Fibroblast of the aortic adventitia (primary cell): ENCODE measurements at places on chromosomes 6 and 20. TPM values are rescaled to one million over a fixed set of nuclear protein-coding genes. Genes with fewer than 3 reads are reported as not detected.
A peak's percentile ranks its signal among the peaks of the same experiment; 100 is the strongest.

DNA sequence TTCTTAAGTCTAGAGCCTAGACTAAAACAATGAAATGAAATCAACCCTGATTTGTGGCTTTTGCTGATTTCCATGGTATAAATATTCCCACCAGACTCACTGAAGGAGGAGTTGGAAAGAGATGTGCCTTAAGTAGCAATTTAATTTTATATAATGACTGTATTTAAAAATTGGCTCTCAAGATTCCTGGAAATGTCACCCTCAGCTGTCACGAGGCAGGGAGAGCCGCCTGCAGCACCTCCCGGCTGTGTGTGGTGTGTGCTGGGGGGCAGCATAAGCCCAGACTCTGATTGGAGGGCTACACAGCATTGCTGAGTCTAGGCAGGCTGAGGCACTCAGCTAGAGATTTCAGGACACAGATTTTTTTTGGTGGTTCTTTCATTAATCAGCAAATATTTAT is 40.6 kb upstream of the TMEM181 start:
- DNase-seq = no peak

The MYB gene
- total RNA-seq = 0.54 and 1.6 TPM in 2 replicates

- peak; percentile 91 for DNase-seq
Measured at GRCh38 chr20:50744143-50744792, 12.9 kb downstream of the PARD6B start.

DNA sequence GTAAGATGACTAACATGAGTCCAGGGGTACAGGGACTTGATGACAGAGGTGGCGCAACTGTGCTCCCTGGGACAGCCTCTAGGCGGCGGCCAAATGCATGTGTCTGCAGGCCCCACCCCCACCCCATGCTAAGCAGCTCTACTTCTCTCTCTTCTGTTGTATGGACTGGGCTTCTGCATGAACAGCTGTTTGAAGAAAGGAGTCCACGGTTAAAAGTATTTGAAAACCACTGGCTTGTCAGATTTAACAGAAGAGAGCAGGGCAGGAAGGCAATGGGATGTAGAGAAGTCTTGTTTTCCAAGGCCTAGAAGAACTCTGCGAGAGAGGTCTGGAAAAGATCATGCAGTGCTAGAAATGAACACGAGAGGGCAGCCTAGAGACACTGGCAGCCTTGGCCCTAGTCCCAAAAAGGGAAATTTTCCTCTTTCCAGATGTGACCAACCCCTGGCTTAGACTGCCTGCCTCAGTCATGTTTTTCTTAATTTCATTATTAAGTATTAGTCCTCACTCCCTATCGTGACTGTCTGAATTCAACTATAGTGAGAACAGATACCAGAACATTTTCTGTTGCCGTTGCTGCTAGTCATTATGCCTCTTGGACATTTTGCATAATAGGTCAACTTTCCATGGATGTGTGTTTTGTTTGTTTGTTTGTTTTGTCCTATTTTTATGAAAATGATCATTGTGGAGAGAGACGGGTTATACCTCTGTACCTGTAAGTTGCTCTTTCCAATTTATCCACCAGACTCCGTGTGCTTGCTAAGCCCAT is 265.0 kb downstream of the ADGRG6 start:
- peak; percentile 70 for DNase-seq

The GDAP1L1 gene
- 0.18 and 0.90 TPM in 2 replicates for total RNA-seq

The LRRN4 gene
- 0.09 TPM in 1 of 2 replicates, not detected in the other for total RNA-seq

The ADAM33 gene
- 68.6 and 145 TPM in 2 replicates for total RNA-seq

GRCh38 chr20:17822039-17822438 is 122.3 kb downstream of the BANF2 start:
- DNase-seq = peak; percentile 89

- peak; percentile 100 for DNase-seq
Measured at GRCh38 chr6:89035252-89036101, 45.1 kb upstream of the PNRC1 start.

The GPLD1 gene
- total RNA-seq = 0.27 and 0.41 TPM in 2 replicates

DNA sequence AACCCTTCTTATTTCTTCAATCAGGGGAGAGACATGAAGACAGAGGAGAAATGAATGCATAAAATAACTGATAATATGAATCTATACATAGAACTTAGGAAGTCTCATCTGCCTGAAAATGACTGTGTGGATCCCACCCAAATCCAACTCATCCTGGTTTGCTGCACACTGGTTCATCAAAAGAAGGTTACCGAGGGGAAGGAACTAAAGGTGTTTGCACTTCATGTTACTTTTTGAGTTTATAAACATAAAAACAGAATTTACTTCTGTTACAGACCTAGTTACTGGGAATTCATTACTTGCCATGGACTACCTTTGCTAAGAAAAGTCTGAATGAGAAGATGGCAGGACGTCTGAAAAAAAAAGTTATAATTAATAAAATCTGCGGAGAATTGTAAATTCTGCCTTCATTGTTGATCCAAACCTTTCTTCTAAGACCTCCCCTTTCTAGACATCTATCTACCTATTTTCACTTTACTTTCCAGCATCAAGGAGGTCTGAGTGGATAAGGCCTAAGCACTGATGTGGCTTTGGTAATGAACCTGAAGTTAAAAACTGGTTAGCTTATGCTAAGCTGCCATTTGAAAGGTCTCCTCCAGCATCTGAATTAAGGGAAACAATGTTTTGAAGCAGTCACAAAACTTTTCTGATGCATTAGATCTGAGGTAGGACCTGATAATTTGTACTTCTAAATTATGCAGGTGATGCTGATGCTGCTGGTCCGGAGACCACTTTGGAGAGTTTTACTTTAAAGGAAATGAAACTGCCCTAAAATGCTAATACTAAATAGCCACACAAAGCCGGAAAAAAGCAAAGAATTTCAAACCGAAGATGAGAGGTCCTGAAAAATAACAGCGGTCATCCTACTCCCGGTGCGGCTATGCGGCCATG is 84.0 kb downstream of the HFE start:
- no peak for DNase-seq

- peak; percentile 41 for DNase-seq
Measured at GRCh38 chr20:58891718-58892140, 39.2 kb downstream of the GNAS start.

The OOEP gene
- not detected in 2 replicates for total RNA-seq

- DNase-seq = no peak
Measured at GRCh38 chr6:107656883-107657282, 167.0 kb downstream of the SOBP start.

DNA sequence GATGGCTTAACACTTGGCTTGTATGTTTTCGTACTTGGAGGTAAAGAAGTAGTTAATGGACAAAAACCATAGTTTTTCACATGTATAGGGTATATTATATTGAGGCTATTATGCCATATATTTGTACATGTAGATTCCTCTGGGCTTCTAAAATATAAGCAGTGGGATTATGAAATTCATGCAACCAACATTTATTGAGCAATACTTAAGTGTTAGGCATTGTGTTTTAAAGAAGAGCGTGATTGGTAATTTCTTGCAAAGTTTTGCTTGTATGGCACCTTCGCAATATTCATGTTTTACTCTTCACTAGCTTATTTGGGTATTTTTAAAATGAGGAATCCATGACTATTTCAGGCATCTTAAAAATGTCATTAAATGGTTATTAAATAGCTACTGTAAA is 2.5 kb downstream of the TULP4 start:
- DNase-seq = no peak

The ASCC3 gene
- total RNA-seq = 87.5 and 132 TPM in 2 replicates

- no peak for DNase-seq
Measured at GRCh38 chr20:13259921-13260320, 38.8 kb downstream of the ISM1 start.

The RNF144B gene
- 0.54 and 1.2 TPM in 2 replicates for total RNA-seq

DNA sequence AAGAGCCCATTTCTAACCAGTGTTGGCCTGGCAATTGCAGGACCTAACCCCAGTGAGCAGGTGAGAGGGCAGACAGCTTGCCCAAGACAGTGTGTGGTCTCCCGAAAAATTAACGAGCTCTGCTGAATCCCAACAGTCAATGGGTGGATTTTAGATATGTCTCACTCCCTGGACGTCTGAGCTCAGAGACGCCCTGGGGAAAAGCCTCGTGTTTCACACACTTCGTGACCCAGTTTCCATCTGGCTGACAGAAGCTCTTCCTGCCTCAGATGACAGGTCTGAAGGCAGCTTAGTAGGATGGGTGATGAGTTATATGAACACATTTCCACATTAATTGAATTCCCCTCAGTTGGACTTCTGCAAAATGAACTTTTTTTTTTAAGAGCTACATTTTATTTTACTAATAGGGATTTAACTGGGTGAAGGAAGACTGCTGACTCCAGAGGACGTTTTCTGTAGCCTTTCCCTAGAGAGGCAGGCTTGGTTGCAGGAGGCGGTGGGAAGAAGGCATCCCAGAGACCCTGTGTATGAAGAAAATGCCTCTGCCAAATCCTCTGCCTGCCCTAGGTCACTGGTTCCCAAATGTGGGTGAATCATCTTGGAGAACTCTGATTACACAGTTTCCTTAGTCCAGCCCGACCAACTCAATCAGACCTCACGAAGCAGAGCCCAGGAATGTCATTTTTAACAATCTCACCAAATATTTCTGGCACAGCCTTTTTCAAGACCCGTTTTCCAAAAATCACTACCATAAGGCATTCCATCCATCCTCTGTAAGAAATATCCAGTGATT is 71.7 kb upstream of the LY86 start:
- no peak for DNase-seq

The RTEL1 gene
- 17.3 and 23.4 TPM in 2 replicates for total RNA-seq

The SSTR4 gene
- total RNA-seq = not detected in 2 replicates

The ANGPT4 gene
- not detected in 2 replicates for total RNA-seq

GRCh38 chr6:37595859-37596258 is 96.2 kb upstream of the CCDC167 start:
- DNase-seq = no peak

- no peak for DNase-seq
Measured at GRCh38 chr20:51667002-51667408, 101.2 kb downstream of the ATP9A start.

DNA sequence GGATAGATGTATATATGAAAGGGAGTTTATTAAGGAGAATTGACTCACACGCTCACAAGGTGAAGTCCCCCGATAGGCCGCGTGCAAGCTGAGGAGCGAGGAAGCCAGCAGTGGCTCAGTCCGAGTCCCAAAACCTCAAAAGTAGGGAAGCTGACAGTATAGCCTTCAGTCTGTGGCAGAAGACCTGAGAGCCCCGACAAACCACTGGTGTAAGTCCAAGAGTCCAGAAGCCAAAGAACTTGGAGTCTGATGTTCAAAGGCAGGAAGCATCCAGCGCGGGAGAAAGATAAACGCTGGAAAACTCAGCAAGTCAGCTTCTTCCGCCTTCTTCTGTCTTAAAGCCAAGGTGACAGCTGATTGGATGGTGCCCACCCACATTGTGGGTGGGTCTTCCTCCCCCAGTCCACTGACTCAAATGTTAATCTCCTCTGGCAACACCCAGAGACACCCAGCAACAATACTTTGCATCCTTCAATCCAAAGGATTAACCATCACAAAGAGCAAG is 102.6 kb upstream of the GJE1 start:
- peak; percentile 51 for DNase-seq

- DNase-seq = no peak
Measured at GRCh38 chr20:51299413-51299812, 243.1 kb downstream of the NFATC2 start.

The FAM209B gene
- not detected in 2 replicates for total RNA-seq

DNA sequence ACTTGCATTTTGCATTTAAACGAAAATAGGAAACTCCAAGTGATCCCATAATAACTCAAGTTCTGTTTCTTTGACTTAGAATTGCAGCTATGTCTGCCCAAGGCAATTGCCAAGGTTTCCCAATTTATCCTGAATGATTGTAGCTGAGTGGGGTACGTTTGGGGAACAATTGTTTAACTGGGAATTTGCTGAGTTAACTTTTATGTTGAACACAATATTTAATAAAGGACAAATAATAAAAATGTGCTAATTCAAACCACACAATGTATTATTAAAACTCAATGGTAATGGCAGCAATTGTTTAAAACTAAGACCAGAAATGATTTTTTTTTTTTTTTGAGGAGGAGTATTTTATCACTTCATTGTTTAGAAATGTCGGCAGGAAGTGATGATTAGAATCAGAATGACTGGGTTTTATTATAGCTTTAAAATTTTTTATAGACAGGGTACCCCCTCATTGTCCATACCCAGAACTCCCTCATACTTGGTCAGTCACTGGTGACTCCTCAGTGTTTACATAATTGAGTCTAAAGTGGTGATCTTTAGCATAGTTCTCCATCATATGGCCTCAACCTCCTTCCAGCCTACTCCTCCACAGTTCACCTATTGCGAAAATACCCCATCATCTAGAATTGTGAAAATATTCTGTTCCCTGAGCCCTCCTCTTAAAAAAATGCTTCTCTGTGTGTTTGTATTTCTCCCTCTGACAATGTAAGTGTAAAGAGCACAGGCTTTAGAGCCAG is 389.2 kb upstream of the CITED2 start:
- no peak for DNase-seq

The HEY2 gene
- total RNA-seq = 0.09 and 0.25 TPM in 2 replicates

GRCh38 chr20:55685841-55686240 is 319.5 kb downstream of the CBLN4 start:
- DNase-seq = no peak

DNA sequence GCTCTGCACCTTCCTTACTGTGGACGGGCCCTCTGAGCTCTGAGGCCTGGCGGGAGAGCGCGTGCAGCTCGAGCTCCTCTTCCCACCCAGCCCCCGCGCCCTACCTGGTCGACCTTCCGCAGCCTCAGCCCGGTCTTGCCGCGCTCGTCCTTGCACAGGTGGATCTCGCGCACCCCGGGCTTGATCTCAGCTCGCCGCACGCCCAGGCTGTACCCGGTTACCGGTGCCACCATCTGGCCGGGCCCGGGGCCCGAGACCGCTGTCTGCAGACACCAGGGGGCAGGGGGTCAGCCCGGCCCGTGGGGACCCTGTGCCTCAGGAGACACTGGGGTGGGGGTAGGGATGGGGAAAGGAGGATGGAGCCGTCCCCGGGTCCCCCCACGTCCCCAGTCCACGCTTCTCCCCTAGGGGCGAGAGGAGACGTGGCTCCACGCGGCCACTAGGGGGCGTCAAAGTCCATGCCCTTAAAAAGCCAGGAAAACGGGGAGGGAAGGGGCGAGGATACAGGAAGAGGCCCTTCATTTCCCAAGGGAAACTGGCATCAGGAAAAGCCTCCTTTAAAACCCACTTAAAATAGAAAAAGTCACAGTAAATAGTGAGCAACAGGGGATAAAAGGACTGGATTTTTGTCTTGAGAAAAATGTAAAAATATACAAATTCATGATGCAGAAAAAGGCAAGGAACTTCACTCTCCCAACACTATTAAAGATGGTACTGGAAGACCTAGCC is 15.5 kb downstream of the SDCBP2 start:
- peak; percentile 85 for DNase-seq

DNA sequence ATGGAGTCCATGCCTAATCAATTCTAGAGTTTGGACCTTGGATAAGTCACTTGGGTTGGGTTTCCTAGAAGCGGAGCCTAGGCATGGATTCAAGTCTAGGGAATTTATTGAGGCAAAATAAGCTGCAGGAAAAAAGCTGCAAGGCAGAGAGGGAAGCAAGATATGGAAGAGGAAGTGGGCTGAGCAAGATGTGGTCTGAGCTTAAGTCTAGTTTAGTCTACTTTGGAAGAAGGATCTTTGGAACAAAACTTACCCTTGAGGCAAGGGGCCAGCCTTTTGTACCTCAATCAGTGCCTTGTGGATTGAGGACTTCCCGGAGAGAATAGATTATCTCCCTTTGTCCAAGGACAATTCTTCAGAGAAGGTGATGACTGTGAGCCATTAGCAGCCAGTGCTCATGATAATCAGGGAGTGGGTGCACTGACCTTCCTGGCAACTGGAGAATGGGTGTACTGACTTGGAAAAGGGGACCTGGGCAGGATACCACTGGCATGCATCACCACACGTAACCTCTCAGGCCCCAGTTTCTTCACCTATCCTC is 10.9 kb downstream of the ZSCAN9 start:
- DNase-seq = no peak

- DNase-seq = no peak
Measured at GRCh38 chr6:122365775-122366403, 33.6 kb upstream of the HSF2 start.

- no peak for DNase-seq
Measured at GRCh38 chr6:30441171-30441570, 48.1 kb upstream of the HLA-E start.
